Activated CD4-positive, alpha-beta T cell treated with anti-CD3 and anti-CD28 coated beads, Interleukin-2, amount 50 U/mL, for 16 hours (primary cell): ENCODE measurements at places on chromosomes 1 and 21.

DNA sequence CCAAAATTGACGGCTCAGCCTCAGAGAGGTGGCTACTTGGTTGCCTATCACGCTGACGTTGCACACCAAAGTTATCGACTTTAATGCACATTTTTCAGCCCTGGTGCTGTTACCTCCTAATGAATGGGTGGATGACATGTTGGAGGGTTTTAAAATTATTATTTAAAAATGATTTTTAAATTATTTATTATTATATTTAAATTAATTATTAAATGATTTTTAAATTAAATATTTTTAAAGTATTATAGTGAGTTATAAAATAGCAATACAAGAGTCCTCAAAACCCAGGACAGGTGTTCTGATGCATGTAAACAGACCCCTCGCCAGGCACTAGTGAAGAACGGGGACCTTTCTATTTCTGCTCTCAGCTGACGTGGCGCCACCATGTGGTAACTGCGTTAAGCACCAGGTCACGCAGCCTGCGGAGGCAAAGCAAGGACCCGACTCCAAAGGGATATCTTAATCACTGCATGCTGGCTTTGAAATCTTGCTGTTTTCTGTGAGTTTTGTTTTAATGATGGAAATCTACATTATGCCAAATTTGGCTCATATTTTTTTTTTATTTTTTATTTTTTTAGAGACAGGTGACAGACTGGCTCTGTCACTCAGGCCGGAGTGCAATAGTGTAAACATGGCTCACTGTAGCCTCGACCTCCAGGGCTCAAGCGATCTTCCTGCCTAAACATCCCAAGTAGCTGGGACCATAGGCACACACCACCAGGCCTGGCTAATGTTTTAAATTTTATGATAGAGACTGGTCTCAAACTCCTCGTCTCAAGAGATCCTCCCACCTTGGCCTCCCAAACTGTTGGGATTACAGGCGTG, 22.6 kb downstream of the CASP9 start:
- DNase-seq, result peak; percentile 67

DNA sequence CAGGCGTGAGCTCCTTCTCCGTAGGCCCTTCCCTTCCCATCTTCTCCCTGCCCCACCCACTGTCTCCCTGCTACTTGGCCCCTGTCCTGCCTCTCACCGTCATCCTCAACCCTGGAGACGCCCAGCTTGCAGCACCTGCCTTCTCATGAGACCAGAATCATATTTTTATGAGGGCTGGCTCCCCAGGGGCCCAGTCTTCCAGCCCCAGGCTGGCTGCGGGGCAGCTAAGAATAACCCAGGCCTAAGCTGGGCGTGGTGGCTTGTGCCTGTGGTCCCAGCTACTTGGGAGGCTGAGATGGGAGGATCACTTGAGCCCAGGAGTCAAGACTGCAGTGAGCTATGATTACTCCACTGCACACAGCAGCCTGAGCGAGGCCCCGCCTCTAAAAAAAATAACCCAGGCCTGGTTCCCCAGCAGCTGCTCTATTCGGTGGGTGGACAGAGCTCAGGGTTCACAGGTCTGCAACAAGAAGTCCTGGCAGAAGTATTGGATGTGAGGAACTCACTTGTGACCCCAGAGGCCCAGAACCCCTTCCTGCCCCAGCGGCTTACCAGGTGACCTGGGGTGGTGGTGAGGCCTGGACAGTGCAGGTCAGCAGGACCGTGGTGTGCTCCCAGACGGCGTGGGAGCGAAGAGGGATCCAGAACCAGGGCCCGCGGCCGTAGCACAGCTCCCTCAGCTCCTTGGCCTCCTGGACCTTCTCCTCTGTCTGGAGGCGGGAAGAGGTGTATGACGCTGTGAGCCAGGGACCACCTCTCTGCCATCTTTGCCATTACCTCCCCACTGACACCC, 6.4 kb downstream of the MYOM3 start:
- DNase-seq, result no peak

- DNase-seq, result peak; percentile 18
Observed at GRCh38 chr1:26887125-26887524, 3.0 kb downstream of the GPN2 start.

DNA sequence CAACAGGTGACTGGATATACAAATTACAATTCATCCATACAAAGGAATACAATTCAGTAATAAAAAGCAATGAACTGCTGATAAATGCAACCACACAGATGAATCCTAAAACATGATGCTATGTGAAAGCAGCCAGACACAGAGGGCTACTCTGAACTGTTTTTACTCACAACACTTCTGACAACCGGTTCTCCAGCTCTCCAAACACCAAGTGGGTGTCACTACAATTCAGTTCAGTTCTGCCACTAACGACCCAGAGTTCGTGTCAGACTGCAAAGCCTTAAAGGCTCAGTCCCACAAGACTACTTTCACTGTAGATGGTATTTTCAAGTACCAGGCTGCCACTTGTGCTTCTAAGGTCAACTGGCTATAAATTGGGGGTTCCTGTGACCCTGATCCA, 119.4 kb downstream of the SLC16A1 start:
- DNase-seq, result no peak

- no peak for DNase-seq
Observed at GRCh38 chr1:29527314-29528004, 291.1 kb downstream of the PTPRU start.

- DNase-seq, result no peak
Observed at GRCh38 chr1:41655632-41656031, 171.1 kb upstream of the EDN2 start.

DNA sequence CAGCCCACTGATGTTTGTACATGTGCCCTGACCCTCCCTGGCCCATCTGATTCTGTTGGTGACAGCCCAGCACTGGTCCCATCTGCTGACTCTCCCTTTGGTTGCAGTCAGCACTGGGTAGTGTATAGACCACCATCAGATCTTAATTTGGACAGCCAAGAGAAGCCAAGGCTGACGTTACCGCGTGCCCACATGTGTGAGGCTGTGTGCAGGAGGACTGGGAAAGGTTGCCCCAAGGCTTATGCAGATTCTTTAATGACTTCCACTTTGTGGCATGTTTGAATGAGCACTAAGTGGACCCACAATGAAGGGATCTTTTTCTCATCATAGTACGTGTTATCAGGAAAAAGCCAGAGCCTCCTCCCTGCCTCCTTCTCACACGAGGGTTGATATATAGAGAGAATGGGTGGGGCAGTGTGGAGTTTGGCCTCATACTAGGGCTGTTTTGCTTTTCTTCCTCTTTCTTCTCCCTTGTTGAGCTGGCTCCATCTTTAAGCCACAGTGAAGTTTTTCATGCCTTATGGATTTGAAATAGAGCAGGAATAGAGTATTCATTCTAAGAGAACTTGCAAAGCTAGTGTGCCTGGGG, 93.5 kb downstream of the NAV1 start:
- DNase-seq, result no peak

DNA sequence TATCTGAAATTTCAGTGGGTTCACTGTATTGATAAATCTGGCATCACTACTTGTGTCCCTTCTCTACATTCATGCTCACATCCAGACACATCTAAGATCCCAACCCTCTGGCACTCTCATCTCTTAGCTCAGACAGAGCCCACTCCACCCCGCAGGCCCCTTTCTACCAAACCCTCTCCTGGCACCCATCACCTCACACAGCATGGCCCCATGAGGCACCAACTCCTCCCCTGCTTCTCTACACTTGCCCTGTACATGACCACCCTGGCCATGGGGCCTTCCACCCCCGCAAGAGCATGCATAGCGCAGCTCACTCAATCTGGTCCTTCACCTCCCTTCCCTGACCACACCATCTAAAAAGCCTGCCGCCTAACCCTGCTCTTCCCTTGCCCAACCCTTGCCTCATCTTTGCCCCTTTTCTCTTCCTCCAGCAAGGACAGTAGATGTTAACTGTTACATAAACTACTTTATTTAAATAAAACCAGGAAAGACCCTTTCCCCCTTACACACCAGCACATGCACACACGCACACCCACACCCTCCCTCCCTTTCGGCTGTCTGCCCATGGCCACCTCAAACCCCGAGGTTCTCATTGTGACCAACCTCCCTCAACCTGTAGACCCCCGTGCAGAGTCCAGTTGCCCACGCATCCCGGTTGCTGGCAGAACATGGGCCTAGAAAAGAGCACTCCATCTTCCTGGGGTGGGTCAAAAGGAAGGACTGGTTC, 15.6 kb downstream of the SH3BP5L start:
- DNase-seq, result no peak

DNA sequence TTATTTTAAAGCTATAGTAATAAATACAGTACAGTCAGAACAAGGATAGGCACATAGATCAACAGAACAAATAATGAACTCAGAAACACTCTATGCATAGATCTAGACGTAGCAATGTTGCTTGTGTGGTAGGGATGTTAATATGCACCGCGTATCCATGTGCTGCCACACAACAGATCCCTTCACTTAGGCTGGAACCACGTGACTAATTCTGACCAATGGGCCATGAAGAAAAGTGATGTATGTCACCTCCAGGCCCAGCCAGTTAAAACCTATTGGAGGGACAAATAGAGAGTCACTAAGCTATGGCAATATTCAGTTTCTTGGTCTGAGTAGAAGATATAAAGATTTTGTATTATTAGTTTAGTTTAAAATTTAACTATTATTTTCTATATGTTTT, 91.4 kb downstream of the ADAMTS1 start:
- DNase-seq, result no peak

DNA sequence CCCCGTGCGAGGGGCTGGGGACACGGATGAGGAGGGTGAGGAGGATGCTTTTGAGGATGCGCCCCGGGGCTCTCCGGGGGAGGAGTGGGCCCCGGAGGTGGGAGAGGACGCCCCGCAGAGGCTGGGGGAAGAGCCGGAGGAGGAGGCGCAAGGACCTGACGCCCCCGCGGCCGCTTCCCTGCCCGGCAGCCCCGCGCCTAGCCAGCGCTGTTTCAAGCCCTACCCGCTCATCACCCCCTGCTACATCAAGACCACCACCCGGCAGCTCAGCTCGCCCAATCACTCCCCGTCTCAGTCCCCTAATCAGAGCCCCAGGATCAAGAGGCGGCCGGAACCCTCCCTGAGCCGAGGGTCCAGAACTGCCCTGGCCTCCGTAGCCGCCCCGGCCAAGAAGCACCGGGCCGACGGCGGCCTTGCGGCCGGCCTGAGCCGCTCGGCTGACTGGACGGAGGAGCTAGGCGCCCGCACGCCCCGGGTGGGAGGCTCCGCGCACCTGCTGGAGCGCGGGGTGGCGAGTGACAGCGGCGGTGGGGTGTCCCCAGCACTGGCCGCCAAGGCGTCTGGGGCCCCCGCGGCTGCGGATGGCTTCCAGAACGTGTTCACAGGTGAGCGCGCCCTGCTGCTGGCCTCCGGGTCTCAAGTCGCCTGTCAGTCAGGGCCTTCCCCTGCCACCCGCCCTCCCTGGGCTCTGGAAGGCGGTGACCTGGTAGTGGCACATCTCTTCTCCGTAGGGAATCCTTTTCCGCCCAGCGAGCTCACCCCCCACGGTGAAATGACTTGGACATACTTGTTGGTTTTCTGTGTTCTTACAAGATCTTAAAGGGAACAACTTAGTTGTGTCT, 1.7 kb downstream of the FMN2 start:
- DNase-seq, result no peak

GRCh38 chr1:155178441-155179111, 4.9 kb downstream of the TRIM46 start:
- DNase-seq, result no peak

DNA sequence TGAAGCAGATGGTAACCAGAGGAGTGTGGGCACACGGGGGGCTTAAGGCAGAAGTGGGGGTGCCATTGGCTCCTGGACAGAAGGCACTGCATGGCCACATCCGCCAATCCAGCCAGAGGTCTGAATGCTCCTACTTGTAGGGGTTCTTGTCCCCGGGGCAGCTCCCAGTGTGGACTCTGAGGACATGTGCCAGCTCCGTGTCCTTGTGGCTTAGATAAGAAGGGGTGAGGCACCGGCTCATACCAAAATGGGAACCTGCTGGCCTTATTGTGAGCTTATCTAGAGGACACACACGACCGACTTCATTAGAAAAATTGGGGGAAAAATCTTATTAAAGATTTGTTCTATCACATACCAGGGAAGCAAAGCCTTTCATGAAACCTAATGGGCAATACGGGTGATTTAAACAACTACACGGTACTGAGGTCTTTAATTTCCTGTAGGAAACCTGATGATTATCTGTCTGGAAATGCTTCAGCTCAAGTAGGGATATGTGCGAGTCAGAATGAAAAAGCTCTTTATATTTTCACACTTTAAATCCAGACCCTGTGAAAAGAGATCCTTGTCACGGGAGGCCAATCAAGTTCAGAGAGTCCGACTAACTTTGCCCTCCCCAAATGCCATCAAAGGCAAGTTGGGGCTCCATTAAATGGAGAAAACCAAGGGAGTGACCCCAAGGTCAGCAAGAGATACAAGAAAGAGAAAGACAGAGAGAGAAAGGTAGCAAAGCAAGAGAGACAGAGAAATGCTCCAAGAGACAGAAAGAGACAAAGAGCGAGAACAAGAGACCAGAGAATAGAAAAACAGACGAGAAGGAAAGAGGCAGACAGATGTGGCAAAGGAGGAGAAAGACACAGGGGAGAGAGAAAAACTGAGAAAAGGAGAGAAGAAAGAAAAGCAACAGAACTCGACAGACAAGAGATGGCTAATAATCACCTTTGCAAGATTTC, 14.1 kb upstream of the KCNN3 start:
- DNase-seq, result no peak

GRCh38 chr1:156419854-156420204, 50.8 kb downstream of the RHBG start:
- DNase-seq, result no peak
